ENCODE measurements at places on chromosomes 6 and 20.
A peak's percentile ranks its signal among the peaks of the same experiment; 100 is the strongest.

DNA sequence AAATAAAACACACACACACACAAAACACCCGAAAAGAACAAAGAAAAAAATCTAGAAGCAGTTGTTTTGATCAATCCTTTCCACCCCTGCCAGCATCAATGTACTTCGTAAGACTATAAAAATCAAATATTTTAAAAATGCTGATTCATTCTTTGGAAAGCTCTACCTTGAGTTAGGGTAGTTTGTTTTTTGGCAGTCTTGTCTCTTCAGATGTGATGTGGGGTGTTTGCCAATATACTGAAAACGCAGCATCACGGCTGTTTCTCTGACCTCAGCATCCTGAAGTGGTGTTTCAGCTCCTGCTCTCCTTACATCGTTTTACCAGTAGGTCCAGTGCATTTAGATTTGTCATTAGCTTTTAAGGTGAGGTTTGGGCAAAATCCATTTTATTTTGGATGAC is 526.0 kb downstream of the UTRN start:
- no peak for DNase-seq

DNA sequence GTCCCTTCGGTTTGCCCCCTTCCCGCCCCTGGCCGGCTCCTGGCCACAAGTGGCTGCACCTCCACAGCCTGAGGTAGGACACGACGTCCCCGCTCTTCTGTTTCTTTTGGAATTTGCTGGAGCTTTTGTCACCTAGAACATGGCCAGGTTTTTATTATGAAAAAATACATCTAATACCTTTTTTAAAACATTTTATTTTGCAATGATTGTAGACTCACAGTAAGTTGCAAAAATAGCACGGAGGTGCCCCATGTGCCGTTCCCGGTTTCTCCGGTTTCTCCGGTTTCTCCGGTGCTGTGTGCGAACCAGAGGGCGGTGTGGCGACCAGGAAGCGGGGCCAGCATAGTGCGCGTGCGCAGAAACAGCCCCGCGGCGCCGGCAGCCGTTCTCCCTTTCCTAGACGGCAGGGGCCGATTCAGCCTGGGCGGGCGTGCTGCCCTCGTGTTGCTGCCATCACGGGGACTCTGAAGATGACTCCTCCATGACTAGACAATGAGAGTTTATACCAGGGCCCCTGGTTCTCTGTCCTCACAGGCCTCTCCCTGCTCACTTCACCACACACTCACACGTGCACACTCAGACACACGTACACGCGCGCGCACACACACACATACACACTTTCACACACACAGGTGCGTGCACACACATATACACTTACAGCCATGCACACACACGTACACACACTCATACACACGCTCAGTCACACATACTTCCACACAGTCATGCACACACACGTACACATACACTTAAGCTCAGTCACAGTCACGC is 102.1 kb downstream of the TMEM242 start:
- peak; percentile 86 for DNase-seq

GRCh38 chr6:47308552-47309290 is 984 bp downstream of the TNFRSF21 start:
- peak; percentile 46 for DNase-seq

DNA sequence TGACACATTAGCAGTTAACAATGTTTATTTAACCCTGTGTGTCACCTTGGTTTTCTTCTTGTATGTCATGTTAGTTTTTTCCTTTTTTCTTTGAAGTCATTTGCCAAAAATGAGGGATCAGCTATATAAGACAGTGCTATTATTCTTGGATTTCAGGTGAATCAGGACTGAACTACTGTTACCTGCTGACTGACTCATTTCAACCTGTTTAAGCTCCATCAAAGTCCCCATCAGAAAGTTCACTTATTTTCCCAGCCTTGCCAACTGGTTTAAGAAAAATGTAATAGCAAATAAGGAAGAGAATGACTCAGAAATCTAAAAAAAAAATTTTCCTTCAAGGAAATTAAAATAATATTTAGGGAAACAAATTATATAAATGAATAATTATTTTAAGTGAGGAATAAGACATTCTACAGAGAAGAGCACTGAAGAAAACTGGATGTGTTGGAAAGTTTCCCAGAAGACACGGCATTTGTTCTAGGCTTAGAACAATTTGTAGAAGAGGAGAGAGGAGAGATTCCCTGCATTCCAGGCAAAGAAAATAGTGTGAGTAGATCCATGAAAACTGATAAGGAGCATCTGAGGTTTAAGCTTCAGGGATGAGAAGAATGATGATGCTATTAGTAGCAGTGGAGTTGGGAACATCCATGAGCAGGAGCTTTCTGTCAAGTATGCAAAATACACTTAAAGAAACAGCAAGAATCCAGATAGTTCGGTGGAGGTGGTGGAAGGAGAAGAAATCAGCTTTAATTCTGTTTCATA is 84.9 kb upstream of the SIM1 start:
- DNase-seq, result no peak

DNA sequence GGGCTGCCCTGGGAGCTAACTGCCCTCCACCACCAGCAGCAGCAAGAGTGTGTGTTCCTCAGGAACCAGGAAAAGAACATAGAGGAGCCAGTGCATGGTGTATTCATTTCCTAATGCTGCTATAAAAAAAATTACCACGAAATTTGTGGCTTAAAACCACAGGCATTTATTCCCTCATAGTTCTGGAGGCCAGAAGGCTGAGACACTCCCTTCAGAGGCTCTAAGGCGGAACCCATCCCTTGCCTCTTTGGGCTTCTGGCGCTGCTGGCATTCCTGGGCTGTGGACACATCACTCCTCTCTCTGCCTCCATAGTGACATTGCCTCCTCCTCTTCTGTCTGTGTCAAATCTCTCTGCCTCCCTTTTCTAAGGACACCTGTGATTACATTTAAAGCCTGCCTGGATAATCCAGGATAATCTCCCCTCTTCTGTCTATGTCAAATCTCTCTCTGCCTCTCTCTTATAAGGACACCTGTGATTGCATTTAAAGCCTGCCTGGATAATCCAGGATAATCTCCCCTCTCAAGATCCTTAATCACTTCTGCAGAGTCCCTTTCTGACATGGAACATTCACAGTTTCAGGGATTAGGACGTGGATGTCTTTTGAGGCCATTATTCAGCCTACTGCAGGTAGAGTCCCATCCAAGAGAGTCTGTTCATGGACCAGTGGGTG is 54.7 kb downstream of the NDUFAF5 start:
- no peak for DNase-seq

DNA sequence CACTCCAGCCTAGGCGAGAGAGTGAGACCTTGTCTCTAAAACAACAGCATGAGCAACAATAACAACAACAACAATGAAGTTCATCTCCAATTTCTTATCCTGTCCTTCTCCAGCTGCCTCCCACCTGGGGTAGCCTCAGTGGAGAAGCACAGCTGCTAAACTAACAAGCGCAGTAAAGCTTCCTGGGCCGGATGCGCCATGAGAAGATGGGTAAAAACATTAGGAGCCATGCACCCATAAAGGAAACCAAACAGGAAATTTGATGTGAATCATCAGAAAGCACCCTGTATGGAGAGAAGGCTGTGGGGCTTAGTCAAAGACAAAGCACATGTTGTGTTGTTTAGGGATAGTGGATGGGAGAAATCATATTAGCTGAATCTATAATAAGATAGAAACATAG is 61.1 kb upstream of the CCN6 start:
- DNase-seq, result no peak

GRCh38 chr6:106381223-106381622 is 20.7 kb downstream of the CRYBG1 start:
- no peak for DNase-seq

DNA sequence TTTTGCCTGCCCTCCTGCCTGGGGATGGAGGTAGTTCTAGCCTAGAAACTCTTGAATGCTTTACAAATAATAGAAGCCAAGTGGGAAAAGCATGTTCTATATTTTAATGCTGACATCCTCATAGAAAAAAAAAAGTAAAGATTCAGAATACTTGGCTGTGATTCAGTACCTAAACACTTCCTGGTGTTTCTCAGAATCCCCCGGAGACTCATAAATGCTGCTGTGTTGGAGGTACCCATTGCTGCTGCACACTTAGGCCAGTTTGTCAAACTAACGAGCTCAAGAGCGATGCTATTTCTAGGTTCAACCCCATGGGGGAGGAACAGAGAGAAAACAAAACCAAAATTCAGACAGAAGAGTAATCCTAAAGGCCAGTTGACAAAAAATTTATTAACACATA is 38.8 kb upstream of the ZFP64 start:
- DNase-seq, result no peak

DNA sequence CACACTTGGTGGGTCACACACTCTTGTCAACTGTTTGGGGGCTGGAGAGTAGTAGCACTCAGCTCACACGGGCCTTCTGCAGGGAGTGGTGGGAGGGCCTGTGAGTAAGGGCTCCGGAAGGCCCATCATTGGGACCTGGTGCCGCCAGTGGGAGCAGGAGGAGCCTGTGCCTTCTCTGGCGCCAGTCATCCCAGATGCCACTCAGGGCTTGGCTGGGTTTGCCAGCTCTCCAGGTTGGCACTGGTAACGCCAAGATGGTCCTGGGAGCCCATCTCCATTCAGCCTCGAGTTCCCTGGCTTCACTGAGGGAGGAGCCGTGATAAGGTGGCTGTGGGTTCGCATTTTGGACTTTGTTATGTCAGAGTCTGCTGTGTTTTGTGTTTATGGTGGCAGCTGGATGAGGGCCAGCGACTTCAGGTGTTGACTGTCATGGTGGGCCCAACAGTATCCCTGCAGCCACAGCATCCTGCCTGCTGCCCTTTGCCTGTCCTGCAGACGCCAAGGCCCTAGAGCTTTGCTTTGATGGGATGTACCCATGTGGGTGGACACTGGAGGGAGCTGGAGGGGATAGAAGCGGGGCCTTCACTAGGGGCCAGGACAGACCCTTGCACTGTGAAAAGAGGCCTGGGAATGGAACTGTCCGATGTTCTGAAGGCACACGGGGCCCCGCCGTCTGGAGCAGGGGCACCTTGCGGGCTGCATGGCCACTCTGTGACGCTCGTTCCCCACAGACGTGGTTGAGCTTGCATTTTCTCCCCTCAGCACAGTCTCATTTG is 13.3 kb upstream of the DNAJC5 start:
- DNase-seq, result no peak

GRCh38 chr6:71482742-71483141 is 194.1 kb downstream of the OGFRL1 start:
- DNase-seq, result no peak

GRCh38 chr20:49280463-49281058 is 2.7 kb upstream of the ZNFX1 start:
- no peak for DNase-seq

DNA sequence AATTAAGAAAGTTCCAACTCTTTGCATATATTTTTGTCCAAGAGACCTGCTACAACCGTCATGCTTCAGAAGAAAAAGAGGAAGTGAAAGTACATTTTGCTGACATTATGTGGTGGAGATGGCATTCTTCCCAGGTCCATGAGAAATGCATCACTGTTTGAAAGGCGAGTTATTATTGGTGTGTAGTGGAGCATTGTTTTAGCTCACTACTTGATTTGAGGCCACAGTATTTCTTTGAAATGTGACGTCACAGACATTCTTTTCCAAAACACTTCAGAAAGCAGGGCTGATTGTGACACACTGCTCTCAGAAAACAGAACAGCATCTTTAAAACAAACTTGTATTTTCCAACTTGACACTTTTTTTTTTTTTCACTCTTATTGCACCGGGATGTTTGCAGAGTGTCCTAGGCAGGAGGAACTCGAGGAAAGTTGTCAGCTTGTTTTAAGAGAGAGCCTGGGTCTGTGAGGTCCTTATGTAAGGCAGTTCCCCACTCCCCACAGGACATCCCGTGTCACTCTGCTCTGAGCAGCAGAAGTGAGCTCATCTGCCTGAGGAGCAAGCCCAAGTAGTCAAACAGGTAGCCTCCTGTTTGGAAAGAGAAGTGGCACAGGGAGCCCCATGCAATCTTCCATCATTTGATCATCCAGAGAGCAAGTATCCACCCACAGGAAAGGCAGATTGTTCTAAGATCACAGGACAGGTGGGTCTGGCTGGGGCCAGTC is 1.1 kb downstream of the SPTLC3 start:
- no peak for DNase-seq

GRCh38 chr6:158174024-158174423 is 5.9 kb downstream of the GTF2H5 start:
- no peak for DNase-seq

DNA sequence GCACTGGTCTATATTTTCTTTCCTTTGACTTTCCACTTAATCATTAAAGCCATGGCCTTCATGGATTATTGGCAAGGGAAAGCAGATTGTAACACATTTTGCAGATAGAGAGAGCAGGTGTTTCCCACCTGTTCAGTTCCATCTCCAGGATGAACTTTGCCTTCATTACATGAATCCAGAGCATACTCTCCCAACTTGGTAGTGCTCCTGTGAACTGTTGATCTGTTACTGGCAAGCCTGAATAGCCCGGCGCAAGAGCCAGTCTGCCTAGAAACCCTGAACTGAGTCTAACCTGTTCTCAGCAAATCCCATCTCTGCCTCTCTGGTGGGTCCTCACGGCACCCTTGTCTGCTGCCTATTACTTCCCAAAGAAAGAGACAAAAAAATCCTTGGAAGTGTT is 210.3 kb downstream of the PLCB1 start:
- no peak for DNase-seq

GRCh38 chr6:89281779-89282246 is 33.3 kb downstream of the GABRR2 start:
- peak; percentile 34 for DNase-seq

- DNase-seq, result no peak
Observed at GRCh38 chr20:43442282-43442880, 15.3 kb upstream of the SRSF6 start.

DNA sequence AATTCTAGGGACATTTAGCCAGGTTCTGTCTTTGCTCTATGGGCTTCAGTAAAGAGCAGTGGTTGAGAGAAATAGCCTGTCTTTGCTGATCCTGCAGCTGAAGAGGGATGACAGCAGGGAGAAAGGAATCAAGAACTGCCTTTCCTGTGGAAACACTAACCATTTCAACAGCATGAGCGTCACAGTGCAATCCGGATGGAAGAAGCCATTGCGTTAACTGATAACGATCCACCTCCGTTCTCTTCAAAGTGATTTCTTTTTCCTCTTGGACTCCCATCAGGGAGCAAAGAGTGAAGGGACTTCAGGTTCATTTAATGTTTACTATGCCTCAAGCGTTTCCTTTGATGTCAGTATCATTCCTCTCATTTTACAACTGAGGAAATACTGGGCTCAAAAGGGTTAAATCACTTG is 35.2 kb upstream of the EEF1E1 start:
- DNase-seq, result no peak

GRCh38 chr20:47586649-47587294 is 85.1 kb downstream of the NCOA3 start:
- DNase-seq, result no peak

- DNase-seq, result no peak
Observed at GRCh38 chr6:164087211-164087610, 672.7 kb downstream of the QKI start.

GRCh38 chr6:36227379-36228228 is 31.1 kb downstream of the BRPF3 start:
- no peak for DNase-seq
